SHP77 (cell line): ENCODE measurements at places on chromosomes 7 and 10.

DNA sequence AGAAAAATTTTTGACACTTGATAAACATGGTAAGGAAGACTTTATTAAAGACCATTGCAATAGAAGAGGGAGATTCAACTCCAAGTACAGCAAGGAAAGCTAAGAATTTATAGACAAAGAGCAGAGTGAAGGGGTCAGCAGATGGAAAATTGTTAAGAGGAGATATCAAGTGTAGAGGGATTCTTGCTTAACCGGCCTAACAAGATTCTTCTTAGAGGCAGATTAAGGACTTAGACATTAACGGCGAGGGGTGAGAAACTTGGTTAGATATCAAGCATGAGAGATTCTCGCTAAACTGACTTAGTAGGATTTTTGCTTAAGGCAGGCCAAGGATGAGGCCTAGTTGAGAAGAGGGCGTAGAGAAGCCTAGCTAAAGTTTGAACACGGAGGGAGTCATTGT, 76.0 kb downstream of the ITGB1 start:
- no peak for DNase-seq

DNA sequence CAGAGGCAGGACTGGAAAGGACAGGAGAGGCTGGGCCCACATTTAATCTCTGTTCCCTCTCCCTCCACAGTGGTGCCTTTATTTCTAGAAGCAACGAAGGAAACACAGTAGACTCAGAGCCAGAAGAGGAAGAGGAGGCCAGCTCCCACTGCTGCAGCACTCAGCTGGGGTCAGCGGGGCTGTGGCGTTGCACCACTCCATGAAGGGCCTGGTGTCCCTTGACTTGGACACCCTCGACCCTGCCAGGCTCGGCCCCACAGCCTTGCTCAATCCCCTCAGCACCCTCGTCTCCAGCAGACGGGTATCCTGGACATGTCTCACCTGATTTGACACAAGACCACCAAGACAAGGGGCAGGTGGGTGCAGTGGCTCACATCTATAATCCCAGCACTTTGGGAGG, 38.8 kb downstream of the PRKAG2 start:
- DNase-seq, result no peak

- DNase-seq, result no peak
Observed at GRCh38 chr7:132861940-132862554, 219.8 kb downstream of the CHCHD3 start.

DNA sequence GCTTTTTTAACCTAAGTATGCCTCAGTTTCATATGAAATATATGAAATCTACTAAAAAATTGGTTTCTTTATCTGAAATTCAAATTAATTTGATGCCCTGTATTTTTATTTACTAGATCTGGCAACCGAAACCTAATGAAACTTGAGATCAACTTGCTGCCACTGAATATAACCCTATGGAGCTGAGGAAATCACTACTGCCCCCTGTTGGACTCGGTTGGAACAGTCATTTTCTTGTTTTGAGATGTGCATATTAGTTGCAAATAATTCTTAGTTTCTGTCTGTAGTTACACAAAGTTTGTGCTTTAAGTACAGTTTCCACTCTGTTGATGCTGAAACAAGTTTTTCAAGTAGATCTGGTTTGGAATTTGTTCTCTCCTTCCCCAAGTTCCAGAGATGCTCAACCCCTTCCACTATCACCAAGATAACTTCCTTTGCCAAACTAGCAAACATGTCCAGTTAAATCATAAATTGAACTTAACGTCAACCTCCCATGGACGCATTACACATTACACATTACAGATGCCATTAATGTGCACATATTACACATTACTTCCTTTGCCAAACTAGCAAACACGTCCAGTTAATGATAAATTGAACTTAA, 22.2 kb upstream of the EXOC4 start:
- peak; percentile 31 for DNase-seq

GRCh38 chr10:98910048-98910447, 325.6 kb downstream of the HPSE2 start:
- no peak for DNase-seq

- peak; percentile 38 for DNase-seq
Observed at GRCh38 chr10:76114581-76115001, 683.2 kb downstream of the LRMDA start.
